ENCODE measurements at places on chromosomes 3 and 15.

DNA sequence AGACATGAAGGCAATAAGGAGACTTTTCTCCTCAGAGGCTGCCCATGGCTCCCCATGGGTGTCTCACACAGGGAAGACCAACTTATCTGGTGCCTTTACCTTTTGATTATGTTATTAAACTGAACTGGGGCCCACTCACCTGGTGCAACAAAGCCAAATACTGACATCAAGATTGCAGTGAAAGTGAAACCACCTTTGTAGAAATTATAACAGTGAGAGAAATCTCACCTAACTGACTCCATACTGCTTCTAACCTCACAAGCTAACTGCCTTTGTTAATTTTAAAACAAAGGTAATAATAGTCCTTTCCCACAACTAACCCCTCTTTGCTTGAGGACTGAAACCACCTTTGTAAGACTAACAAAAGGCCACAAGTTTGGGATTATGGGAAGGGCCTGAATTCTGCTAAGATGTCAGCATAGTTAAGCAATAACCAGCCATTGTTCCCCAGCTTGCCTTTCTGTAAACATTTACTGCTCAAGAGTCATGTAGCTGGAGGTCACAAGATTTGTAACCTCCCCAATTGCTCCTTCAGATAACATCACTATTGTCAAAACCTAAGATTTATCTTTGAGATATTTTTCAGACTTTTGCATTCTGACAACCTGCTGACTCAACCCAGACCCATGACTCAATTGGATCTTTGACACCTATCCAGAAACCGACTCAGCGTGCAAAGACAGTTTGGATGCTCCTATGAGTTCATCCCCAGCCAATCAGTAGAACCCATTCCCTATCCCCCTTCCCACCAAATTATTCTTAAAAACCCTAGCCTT lies 420.3 kb upstream of the CFAP20DC start:
- no peak for DNase-seq

DNA sequence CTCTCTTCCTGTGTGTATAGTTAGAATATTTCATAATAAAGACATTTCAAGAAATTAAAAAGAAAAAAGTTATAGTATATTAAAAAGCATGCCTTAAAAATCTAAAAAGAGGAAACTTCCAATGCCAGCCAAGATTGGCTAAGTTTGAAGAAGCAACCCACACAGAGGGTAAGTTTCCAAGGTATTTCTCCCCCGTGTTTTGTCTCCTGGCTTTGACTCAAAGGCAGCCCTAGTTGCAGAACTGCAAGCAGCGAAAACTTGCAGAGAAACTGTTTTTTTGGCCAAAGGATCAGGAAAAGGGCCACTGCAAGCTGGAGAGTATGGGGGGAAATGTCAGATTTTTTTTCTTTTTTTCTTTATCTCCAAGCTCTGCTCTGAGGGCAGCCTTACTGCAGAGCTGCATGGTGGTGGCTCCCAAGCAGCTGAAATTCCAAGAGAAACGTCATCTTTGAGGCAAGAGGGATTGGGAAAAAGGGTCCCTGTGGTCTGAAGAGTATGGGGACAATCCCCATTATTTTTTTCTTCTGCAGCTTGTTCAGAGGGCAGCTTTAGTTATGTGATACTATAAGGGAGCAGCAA lies 23.0 kb downstream of the HACL1 start:
- no peak for DNase-seq

DNA sequence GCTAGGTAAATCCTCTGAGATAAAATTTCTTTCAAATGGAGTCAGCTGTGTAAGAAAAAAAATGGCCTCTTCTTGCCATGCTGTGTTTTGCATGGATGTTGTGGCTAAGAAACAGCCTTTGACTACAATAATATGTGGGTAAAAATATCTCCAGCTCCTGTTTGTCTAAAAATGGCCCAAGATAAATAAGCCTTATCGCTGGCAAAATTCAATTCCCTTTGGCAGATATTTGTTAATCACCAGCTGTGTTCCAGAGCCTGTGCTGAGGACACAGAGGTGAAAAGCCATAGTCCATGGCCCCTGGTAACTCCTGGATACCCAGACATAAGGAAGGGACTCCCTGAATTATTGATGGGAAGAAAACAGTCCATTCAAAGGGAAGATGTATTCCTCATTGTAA lies 15.3 kb upstream of the RAMAC start:
- no peak for DNase-seq

DNA sequence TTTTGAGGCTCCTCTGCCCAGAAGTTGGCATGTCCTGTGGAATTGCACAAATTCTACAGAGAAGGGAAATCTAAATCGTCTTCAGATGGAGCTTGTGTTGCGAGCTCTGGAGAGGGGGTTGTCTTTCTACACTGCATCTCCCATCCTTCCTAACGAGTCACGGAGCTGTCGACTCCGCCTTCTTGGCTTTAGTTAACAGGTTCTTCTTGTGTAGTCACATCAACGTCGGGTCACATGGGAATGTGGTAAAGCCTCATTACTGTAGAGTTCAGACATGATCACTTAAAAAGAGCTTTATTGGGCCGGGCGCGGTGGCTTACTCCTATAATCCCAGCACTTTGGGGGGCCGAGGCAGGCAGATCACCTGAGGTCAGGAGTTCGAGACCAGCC lies 60.0 kb downstream of the DNASE1L3 start:
- DNase-seq: no peak

DNA sequence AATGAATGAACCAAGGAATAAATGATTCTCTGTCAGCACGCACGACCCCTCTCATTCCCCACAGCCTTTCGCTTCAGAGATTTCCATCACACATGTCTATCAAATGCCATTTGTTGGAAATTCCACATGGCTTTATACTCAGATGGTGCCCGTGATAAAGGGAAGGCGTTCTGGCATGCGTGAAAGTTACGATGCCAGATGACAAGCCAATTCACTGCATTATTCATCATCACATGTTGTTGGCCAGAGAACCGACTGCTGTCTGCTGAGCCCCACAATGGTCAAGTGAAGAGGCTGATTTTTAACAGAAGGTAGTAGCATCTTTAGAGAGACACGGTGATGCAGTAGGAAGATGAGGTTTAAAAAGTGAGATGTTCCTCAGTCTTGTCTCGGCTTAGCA lies 74.1 kb upstream of the FRMD4B start:
- DNase-seq: no peak

- peak; percentile 99 for DNase-seq
Measured at GRCh38 chr3:119034256-119035013, at the start of gene IGSF11. TSS of gene IGSF11 (minus strand) at chr3:119034846. CDS start at chr3:119034582, 264 bp downstream.

DNA sequence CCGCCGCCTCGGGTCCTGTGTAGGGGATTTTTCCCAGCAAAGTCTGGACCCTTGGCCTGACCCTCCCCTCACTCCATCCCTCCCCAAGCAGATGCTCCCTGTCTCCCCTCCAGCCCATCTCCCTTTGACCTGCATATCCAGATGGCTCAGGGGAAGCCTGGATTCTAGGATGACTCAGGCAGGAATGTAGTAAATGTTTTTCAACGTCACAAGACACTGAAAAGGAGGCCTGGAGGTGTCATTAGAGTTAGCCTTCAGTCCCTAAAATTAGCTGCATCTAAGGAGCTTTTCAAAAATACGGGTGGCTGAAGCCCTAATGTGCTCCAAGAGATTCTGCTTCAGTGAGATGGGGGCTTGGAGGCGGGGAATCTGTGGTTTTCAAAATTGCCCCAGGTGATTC lies 7.2 kb downstream of the ACAN start:
- DNase-seq: no peak

- DNase-seq: no peak
Measured at GRCh38 chr15:94300612-94301011, 69.3 kb downstream of the MCTP2 start.

DNA sequence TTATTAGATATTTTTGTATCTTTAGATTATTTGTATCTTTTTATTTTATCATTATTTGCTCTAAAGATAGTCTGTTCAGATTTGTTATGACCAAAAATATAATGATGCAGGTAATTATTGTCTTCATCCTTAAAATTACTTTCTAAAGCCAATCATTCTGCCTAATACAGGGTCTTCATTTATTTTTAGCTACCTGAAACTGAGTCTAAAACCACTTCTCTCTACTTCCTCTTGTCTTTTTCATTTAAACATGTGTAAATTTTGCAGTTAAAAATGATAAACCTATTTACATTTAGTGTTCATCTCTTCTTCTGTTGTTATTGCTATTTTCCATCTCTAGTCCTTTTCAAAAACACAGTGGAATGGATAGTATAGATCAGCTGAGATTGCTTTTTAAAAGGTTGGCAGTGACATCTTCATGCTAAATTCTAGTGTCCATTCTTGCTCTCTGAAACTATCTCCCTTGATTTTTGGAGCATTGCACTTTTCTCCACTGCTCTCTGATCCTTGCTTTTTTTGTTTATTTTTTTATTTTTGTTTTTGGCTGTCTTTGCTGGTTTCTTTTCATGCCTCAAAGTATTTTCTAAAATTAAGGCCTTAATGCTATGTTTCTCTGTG lies 91.8 kb downstream of the UBE2E2 start:
- DNase-seq: no peak
